ENCODE measurements at places on chromosomes 2 and 18. TPM values are rescaled to one million over a fixed set of nuclear protein-coding genes. Genes with fewer than 3 reads are reported as not detected.

G6PC2 gene
- total RNA-seq, result 2.8 TPM

SCYGR4 gene
- not detected for total RNA-seq

GRB14 gene
- 8.8 TPM for total RNA-seq

FNDC4 gene
- total RNA-seq, result 3.9 TPM

DNA sequence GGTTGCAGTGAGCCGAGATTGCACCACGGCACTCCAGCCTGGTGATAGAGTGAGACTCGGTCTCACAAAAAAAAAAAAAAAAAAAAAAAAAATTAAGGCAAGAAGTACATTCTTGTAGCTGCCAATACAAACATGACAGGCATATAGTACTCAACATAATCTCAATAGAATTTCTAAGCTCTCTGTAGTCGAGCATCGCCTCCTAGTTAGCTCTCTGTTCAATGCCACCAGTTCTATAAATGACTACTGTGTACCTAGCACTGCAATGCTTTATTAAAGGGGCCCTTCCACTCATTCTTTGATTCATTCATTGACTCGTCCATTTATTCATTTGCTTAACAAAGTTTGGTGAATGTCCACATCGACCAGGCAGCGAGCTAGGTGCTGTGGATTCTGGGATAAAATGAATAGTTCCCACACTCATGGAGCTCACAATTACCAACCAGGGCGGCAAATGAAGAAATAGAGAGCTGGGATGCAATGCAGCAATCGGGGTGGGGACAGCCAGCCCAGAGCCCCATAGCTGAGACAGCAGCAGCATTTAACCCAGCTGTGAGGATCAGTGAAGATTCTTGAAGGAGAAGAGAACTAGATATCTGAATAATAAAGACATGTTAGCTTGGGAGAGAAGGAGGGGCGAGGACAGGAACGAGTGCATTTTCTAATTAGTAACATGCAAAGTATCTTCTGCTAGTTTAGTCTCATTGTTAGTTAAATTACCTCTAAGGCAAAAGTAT lies 349.8 kb downstream of the LPIN1 start:
- peaks cover 5% of the 10 kb centered on the region for H3K4me1 ChIP-seq
- H3K27ac ChIP-seq, result no peak overlapping the region
- H3K4me3 ChIP-seq, result no peak overlapping the region
- peaks cover 3% of the 10 kb centered on the region for H3K27me3 ChIP-seq
- H3K36me3 ChIP-seq, result no peaks in the 10 kb centered on the region
- no peak for DNase-seq

DNA sequence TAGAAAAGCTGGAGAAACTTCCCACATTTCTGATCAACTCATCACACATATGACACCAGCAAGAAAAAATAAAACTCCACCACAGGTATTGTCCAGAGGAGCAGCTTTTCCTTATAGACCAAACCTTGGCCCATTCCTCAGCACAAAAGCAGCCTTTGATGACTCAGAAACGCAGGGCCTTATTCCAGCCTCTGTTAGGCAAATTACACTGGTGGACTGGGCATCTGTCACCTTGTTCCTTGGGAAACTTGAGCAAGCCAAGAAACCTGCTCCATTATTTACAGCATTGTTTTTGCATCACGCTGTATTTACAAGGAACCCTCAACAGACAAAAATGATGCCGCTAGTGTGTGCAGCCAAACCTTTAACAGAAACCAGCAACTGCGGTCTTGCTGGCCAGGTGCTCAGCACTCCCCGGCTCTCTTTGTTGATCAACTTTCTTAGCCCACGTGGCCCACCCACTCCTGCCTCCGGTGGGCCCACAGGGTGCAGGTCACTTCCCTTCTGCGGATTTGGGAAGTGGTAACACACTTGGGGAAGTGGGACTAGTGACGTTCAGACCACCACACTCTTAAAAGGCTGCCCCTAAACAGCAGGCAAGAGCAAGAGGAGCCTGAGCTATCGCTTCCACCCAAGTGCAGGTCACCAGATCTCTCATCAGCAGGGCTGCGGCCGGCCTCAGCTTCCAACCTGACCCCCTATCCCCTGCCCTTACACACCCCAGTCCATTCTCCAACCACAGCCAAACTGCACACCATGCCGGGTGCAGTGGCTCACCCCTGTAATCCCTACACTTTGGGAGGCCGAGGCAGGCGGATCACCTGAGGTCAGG lies 1.5 kb downstream of the AP1S3 start:
- H3K36me3 ChIP-seq, result no peaks in the 10 kb centered on the region
- peak overlapping the region; percentile 96 for H3K4me3 ChIP-seq
- H3K4me1 ChIP-seq, result peaks cover 5% of the 10 kb centered on the region
- H3K27me3 ChIP-seq, result peaks cover 10% of the 10 kb centered on the region

DNA sequence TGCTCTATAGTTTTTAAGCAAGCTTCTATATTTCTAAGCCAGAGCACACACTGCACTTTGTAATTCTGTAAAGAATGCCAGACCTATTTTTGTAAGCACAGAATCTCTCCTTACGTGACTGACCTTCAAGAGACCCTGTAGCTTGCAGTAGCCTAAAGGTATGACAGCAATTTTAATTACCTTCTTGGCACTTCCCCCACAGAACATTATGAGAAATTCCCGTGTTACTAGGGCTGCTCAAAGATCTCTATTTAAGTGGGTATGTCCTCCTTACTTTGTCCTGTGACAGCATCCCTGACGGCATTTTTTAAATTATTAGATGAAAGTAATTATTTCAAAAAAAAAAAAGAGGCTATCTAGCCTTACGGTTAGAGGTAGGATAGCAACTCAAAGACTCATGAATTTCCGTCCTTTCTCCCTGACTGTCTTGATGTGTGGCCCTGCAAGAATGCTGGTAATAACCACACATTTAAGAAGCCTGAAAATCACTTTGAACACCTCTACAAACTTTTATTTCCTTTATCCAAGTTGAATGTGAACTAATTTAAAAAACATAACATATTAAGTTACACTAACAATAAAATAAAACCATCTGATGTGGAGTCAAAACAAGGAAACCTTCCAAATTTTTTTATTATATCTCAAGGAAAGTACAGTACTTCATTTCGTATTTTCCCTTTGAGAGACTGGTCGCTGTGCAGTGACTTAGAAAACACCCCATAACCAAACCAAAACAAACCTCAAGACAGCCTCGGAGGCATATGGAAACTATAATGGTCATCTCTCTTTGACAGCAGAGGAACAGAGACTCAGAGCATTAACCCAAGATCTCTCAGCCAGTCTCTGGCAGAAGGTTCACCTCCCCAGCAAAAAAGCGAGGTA lies 54.9 kb downstream of the THUMPD2 start:
- H3K27ac ChIP-seq, result no peak overlapping the region
- H3K4me3 ChIP-seq, result no peak overlapping the region
- peaks cover 4% of the 10 kb centered on the region for H3K36me3 ChIP-seq
- H3K27me3 ChIP-seq, result no peaks in the 10 kb centered on the region

GRCh38 chr2:109591206-109591605 lies 22.6 kb downstream of the SEPTIN10 start:
- no peaks in the 10 kb centered on the region for H3K27me3 ChIP-seq
- peak overlapping the region; percentile 63 for H3K27ac ChIP-seq
- peaks cover 8% of the 10 kb centered on the region for H3K4me1 ChIP-seq
- DNase-seq, result no peak
- H3K4me3 ChIP-seq, result no peak overlapping the region

- H3K36me3 ChIP-seq, result peaks cover 19% of the 10 kb centered on the region
- H3K4me3 ChIP-seq, result no peak overlapping the region
- H3K4me1 ChIP-seq, result no peaks in the 10 kb centered on the region
- no peak for DNase-seq
Measured at GRCh38 chr2:68167186-68167585, 9.5 kb downstream of the PNO1 start.

- no peak overlapping the region for H3K27ac ChIP-seq
- peaks cover 3% of the 10 kb centered on the region for H3K36me3 ChIP-seq
- no peak overlapping the region for H3K4me3 ChIP-seq
- no peak for DNase-seq
- peaks cover 14% of the 10 kb centered on the region for H3K4me1 ChIP-seq
Measured at GRCh38 chr2:127063701-127064590, 43.0 kb downstream of the BIN1 start.

DNA sequence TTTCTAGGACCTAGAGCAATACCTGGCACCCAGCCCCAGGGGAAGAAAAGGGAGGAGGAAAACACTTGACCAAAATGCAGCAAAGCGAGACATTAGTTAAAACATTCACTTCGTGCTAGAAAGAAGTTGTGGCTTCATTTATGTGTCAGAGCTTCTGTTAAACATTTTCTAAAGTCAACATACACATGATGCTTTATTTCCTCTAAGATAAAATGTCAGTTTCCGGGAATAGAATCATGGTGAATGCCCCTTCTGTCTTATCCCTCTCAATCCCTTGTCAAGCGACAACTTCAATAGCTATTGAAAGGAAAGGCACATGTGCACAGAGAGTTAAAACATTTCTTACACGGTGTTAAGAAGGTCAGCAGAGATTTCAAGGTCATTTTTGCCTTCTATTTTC lies 404.6 kb upstream of the CWC22 start:
- DNase-seq, result no peak
- no peaks in the 10 kb centered on the region for H3K36me3 ChIP-seq
- H3K4me3 ChIP-seq, result no peak overlapping the region
- peaks cover 5% of the 10 kb centered on the region for H3K27me3 ChIP-seq
- no peak overlapping the region for H3K27ac ChIP-seq

- H3K4me3 ChIP-seq, result no peak overlapping the region
- no peaks in the 10 kb centered on the region for H3K27me3 ChIP-seq
- no peak for DNase-seq
- no peak overlapping the region for H3K27ac ChIP-seq
- H3K4me1 ChIP-seq, result no peaks in the 10 kb centered on the region
- no peaks in the 10 kb centered on the region for H3K36me3 ChIP-seq
Measured at GRCh38 chr2:115825912-115826311, 1383.5 kb downstream of the DPP10 start.

GRCh38 chr2:164943289-164943688 lies 12.0 kb downstream of the SLC38A11 start:
- H3K4me3 ChIP-seq, result no peak overlapping the region
- no peaks in the 10 kb centered on the region for H3K27me3 ChIP-seq
- H3K27ac ChIP-seq, result no peak overlapping the region

GRCh38 chr2:19264852-19265251 lies 93.6 kb downstream of the OSR1 start:
- no peaks in the 10 kb centered on the region for H3K27me3 ChIP-seq
- H3K27ac ChIP-seq, result no peak overlapping the region
- no peak for DNase-seq
- no peak overlapping the region for H3K4me3 ChIP-seq
- no peaks in the 10 kb centered on the region for H3K4me1 ChIP-seq

Measured in type B pancreatic cell (in vitro differentiated cells).